Stimulated activated CD8-positive, alpha-beta memory T cell treated with anti-CD3 and anti-CD28 coated beads, Interleukin-2, amount 100 ng/mL, for 48 hours (primary cell): ENCODE measurements at places on chromosomes 12 and 14.

GRCh38 chr12:27112871-27113270, 30.5 kb upstream of the C12orf71 start:
- no peak for DNase-seq

- DNase-seq: no peak
These were observed 98.2 kb downstream of the DENND5B start for GRCh38 chr12:31492599-31493196.

DNA sequence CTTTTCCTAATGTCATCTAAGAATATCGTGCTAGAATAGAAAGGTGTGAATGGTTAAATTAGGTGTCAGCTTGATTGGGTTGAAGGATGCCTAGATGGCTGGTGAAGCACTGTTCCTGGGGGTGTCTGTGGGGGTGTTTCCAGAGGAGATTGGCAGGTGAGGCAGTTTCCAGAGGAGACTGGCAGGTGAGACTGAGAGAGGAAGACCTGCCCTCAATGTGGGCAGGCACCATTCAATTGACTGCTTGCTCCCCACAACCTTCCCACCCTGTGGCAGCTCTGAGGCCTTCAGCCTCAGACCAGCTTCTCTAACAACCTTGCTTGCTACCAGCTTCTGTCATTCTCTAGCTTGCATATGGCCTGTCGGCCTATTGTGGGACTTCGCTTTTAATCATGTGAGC, 9.2 kb downstream of the RNASE9 start:
- no peak for DNase-seq

DNA sequence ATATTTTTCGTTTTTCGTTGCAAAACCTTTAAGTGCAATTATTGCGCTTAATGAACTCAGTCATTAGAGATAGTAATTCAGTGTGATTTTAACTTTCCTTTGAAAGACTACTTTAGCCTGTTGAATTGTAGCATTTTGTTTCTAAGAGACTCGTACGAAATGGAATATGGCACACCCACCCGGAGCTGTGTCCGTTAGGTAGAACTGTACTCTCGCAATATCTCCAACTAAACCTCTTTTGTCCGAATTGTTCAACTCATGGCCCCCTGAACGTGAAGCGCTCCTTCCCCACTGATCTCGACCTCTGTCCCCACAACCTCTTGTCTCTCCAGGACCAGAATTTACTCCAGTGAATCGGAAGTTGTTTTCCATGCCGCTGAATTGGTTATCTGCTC, 800 bp downstream of the PCNX4 start:
- DNase-seq: no peak

GRCh38 chr12:107955966-107956643, 173.0 kb upstream of the WSCD2 start:
- DNase-seq: no peak

DNA sequence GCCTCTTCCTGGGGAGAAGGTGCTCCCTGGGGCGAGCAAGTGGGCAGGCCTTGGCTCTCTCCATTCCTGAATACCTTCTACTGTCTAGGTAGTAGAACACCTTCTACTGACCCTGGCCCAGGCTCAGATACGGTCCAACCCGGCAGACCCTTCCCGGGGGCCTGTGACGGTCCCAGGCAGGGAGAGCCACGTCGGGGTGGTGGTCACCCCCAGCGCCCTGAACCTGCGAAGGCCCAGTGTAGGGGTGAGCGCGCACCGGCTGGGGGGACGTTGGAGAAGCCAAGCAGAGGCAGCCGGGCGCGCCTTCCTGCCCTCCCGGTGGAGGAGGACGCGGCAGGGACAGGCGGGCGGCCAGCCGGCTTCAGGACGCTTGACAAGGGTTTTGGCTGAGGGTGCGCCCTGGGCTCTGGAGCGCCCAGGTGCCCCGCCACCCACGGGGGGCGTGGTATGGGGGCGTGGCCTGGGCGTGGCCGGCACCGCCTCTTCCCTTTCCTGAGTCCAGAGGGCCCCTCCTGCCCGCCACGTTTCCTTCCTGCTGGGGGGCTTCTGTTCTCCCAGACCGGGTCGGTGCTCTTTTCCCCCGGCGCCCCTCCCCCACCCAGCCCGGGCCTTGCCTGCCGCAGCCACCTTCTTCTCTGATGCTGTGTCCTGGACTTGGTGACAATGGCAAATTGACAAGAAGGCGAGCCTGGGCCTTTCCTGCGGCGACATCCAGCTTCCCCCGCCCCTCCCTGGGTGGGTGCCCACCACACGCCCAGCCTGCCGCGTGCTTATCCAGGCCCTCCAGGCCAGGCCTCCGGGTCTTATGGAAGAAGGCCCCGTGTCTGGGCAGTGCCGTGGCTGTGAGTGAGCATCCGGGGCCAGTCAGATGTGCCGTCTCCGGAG, 24.5 kb upstream of the PPP1R13B start:
- peak; percentile 75 for DNase-seq
